ENCODE measurements at places on chromosomes 3 and 15. TPM values are rescaled to one million over a fixed set of nuclear protein-coding genes. Genes with fewer than 3 reads are reported as not detected.

ALG3 gene
- total RNA-seq: 50.3 TPM

PSTPIP1 gene
- total RNA-seq: 0.72 TPM

AHSG gene
- not detected for total RNA-seq

SNURF gene
- 1.7 TPM for total RNA-seq

ARGFX gene
- total RNA-seq: not detected

CDHR4 gene
- total RNA-seq: not detected

MME gene
- total RNA-seq: 53.0 TPM

PRR23A gene
- total RNA-seq: not detected

SEMA3G gene
- total RNA-seq: 1.7 TPM

GOLGA8T gene
- not detected for total RNA-seq

DISP2 gene
- total RNA-seq: under 0.01 TPM

LRRN1 gene
- 0.72 TPM for total RNA-seq

ACAP2 gene
- 58.2 TPM for total RNA-seq

IL5RA gene
- not detected for total RNA-seq

RTP3 gene
- total RNA-seq: not detected

HCLS1 gene
- 1.9 TPM for total RNA-seq

PLCL2 gene
- 1.3 TPM for total RNA-seq

SLC24A5 gene
- not detected for total RNA-seq

CADM2 gene
- total RNA-seq: 0.64 TPM

REC114 gene
- total RNA-seq: not detected

PARP9 gene
- total RNA-seq: 8.7 TPM

TUSC2 gene
- 14.9 TPM for total RNA-seq

AADACL2 gene
- total RNA-seq: not detected

CIDEC gene
- total RNA-seq: not detected

ABI3BP gene
- total RNA-seq: 1.7 TPM

ADGRG7 gene
- not detected for total RNA-seq

CD86 gene
- total RNA-seq: under 0.01 TPM

TBL1XR1 gene
- total RNA-seq: 205 TPM

VIPR1 gene
- 3.4 TPM for total RNA-seq

LSMEM2 gene
- total RNA-seq: not detected

NUDT16 gene
- total RNA-seq: 3.6 TPM

CHRD gene
- total RNA-seq: not detected

SPSB4 gene
- total RNA-seq: under 0.01 TPM

SPESP1 gene
- 5.3 TPM for total RNA-seq

SPTBN5 gene
- 0.43 TPM for total RNA-seq
